GM04504 (cell line): ENCODE measurements at places on chromosomes 4 and X.

DNA sequence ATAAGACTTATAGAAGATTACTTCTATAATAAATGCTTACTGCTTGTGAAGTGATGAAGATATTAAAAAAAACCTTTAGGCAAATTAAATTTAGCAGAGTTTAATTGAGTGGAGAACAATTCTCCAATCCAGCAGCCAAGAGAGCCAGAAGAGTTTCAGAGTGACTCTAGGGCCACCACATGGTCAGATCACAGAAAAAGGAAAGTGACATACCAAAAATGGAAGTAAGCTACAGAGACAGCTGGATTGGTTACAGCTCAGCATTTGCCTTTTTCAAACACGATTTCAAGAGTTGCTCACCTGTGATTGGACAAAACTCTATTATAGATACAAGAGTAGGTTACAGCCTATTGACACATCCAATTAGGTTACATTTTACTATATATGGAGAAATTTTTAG, 79.0 kb upstream of the TRAM1L1 start:
- DNase-seq, result no peak

DNA sequence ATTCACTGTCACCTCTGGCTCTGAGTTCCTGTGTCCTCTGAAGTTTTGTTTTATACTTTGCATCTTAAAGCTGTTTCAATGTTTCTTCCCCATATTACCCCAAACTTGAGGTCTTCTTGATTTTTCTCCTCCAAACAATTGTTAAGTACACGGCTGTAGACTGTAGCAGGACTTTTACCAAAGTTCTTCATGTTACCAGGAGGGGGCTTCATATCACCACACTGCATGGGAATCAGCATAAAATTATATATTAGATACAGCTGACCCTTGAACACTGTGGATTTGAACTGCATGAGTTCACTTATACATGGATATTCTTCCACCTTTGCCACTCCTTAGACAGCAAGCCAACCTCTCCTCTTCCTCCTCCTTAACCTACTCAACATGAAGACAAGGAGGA, 56.6 kb downstream of the SPATA18 start:
- DNase-seq, result no peak

- DNase-seq, result no peak
Measured at GRCh38 chrX:132367984-132368383, 120.9 kb downstream of the MBNL3 start.

DNA sequence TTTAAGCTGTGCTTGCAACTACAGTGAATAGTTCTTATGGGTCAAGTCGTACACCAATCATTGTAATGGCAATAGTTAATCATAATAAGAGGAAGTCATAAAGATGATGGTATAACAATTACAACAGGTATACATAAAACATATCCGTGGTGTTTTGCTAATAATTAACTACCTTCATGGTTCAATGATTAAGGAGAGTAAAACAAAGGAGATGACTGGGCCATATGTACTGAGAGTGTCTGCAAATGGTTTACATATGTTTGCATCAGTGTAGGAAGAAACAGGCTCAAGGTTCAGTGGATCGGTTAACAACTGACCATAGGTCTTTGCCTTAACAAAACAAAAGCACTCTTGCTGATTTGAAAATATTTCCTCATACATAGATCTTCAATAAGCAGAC, 253.0 kb downstream of the COX7B2 start:
- DNase-seq, result no peak

DNA sequence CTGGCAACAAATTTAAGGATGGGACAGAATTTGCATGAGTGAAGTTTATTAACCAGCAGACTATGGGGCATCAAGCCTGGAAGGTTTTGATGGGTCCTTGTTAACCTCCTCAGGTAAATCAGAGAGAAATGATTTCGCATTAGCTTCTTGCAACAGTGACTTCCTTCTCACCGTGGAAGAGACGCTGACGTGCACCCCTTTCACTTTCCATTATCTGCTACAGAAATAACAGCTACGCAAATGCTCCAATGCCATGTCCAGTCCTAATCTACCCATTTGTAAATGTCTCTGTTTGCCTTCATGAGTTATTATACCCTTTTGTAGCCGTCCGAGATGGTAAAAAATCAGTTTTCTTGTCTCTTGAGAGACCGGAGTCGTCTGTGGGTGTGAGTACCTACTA, 100.3 kb downstream of the SLC34A2 start:
- DNase-seq, result no peak

DNA sequence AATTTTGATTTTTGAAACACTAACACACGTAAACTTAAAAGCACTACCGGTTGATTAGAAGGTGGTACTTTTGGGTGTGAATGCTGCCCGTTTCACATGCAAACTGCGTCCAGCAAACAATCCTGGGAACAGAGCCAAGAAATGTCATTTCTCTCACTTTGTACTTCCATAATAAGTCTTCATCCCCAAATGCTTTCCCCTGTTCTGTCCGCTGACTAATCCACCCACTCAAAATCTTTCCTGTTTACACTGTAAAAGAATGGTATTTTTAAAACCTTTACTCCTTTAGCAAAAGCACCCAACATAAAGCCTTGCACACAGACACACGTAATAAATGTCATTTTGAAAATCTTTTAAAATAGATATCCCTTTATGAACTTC, 39.1 kb upstream of the PDLIM5 start:
- DNase-seq, result no peak

GRCh38 chr4:21845663-21846062, 102.9 kb downstream of the KCNIP4 start:
- no peak for DNase-seq

- DNase-seq, result no peak
Measured at GRCh38 chr4:99536271-99536670, 25.4 kb downstream of the C4orf17 start.

DNA sequence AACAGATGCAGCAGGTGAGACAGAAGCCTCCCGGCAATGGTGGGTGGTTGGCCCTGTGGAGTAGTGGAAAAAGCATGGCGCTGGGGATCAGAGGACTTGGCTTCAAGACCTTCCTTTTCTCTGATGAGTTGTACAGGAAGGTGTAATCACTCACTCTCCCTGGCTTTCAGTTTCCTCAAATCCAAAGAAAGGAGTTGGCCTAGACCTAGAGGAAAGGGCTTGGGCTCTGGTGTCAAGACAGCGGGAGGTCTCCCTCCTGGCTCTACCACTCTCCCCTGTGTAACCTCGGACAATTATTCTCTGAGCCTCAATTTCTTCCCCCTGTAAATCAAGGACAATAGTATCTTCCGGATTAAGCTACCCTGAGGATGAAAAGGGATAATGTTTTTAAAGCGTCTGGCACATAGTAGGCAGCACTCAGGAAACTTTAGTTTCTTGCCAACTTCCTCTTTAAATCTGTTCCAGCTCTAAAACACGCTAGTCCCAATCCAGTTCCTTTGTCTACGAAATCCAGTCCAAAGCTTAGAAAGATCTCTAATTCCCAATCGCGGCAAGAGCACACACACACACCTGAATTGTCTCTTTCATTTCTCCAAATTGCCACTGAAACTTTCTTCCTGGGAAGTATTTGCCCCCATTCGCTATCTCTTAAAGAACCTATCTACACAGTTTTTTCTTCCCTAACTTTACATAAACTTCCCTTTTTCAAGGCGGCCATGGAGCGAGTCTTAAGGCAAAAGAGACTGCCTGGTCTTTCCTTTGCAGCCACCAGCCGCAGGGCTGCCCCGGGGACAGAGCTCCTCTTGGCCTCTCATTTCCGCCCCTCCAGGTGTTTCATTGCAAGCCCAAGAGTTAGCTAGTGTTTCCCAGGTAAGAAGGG, 29.9 kb upstream of the GPC4 start:
- no peak for DNase-seq

DNA sequence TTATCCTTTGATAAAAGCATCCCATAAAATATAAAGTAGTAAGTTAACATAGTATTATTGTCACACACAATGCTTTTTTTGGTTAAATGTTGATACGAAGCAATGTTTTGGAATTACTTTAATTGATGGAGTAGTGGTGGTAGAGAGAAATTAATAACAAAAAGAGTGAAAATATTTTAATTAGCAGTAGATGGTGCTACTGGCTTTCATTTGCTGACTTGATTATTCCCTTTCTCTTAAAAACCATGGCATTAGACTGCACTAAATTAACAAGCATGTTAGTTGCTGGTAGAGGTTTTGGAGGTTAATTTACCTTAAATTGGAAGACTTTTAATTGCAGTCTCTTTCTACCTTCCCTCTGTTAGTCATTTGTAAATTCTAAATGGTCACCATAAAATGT, 8.9 kb upstream of the DCK start:
- DNase-seq, result no peak

DNA sequence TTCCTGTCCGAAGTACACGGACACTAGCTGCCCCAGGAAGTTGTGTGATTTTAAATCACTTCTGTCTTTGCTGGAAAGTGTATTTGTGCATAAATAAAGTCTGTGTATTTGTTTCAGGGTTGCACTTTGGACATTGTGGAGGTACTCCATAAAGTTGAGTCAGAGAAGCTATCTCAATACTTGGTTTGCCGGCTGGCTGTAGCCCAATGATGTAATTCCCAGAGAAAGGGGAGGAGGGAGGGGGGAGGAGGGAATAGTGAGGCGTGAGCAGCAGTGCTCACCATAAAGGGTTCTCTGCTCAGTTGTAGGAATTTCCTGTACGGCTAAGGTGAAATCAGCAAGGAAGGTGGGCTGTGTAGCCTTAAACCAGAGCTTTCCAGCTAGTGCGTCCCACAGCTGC, 7.5 kb downstream of the APEX2 start:
- peak; percentile 38 for DNase-seq

DNA sequence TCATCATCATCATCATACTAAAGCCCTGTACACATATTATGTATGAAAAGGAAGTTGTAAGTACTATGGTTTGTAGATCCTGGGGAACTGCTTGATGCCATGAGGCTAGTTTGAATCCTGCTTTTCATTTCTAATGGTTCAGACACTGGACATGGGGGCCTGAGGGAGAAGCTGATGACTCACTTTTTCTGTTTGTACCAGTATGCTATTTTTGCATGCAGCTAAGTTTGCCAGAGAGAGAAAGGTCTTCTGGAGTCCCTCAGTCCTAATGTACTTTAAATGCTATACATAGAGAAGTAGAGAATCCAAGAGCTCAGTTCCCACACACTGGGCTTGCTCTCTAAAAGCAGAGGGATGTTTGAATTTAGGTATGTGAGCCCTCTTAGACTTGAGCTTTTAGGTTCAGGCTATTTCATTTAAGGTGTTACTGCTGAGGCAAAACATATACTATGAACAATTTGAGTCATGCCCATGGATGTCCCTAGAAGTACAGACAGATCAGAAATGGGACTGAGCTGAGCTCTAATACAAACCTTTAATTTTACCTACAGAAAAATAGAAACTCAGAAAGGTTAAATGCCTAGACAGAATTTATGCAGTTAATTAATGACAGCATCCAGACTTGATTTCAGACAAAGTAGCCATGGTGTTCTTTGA, 17.6 kb upstream of the HS3ST1 start:
- no peak for DNase-seq

DNA sequence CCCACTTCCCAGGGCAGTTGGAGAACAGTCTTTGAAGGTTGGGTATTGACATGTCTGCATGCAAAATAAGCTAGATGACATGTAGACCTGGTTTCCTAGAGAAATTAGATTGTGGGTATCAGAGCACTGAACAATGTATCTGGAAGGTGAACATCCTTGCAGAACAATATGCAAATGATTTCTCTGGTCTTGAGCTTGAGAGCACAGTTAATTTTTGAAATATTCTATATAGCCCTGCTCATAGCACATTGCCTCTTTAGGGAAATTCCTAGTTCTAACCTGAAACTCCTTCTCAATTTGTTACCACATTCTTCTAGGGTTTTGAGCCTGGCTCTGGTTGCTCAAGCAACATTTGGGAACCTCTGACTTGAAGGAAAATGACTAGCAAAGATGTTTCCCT, 41.6 kb upstream of the LAS1L start:
- no peak for DNase-seq

DNA sequence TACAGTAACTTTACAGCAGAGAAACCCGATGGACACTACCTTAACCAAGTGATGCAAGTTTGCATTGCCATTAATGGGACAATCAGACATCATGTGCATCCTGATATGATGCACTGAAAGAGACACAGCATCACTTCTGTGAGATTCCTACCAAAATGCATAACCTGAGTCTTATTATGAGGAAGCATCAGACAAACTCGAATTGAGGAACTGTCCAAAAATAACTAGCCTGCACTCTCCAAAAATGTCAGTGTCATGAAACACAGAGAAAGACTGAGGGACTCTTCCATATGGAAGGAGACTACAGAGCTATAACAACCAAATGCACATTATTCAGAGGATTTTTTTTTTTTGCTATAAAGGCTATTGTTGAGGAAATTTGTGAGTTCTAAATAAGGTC, 66.6 kb upstream of the IQSEC2 start:
- no peak for DNase-seq

GRCh38 chrX:56975611-56976010, 19.7 kb downstream of the SPIN3 start:
- DNase-seq, result no peak

GRCh38 chr4:8310306-8310705, 40.8 kb downstream of the HTRA3 start:
- DNase-seq, result no peak

DNA sequence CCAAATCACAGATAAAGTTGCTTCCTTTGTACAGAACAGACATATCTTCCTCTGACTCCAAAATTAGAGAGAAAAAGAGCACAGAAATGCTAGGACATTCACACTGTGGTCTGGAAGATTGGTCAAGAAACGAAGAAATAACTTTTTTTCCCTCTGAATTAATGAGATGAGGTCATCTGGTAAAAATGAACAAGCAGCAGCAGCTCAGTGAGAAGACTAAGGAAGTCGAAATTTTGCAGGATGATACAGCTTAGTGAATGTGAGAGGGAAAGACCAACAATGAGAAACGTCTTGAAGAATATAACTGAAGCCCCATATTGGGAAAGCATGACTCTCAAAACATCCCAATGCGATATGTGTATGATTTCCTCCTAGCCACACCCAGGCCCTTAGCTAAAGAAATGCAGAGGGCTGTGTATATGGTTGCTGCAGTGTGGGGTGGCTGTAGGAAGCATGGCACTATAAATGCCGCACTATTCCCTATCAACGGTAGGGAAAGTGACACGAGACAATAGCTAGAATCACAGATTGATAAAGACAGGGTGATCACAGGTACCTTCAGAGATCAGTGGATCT, 208.6 kb downstream of the VEGFC start:
- peak; percentile 14 for DNase-seq

DNA sequence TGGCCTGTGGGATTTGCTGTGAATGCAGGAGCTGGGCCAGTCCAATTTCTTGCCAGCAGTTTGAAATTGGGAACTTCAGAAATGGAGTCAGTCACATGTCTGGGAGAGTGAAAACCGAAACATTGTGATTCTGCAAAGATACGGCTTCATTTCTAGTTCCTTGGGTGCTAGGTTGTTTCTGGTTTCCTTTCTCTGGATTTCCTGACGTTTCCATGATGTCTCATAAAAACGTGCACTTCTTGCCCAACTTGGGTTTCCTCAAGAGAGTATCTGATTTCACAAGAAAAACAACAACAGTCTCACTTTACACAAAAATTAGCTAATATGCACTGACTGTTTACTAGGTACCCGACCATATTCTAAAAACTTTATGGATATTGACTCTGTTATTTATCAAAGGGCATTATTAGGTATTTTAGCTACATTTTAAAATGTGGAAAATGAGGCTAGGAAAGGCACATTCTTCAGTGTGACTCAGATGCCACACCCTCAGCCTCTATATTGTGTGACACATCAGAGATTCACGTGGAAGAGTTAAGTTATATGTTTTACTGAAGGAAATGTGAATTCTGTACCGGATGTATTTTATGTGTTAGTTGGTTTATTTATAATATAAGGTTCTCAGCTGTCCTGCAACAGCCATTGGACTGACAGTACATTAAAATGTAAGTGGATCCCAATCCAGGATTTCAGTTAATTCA, 225.0 kb upstream of the PUDP start:
- DNase-seq, result peak; percentile 28
